ENCODE measurements at places on chromosomes 16 and 17.

DNA sequence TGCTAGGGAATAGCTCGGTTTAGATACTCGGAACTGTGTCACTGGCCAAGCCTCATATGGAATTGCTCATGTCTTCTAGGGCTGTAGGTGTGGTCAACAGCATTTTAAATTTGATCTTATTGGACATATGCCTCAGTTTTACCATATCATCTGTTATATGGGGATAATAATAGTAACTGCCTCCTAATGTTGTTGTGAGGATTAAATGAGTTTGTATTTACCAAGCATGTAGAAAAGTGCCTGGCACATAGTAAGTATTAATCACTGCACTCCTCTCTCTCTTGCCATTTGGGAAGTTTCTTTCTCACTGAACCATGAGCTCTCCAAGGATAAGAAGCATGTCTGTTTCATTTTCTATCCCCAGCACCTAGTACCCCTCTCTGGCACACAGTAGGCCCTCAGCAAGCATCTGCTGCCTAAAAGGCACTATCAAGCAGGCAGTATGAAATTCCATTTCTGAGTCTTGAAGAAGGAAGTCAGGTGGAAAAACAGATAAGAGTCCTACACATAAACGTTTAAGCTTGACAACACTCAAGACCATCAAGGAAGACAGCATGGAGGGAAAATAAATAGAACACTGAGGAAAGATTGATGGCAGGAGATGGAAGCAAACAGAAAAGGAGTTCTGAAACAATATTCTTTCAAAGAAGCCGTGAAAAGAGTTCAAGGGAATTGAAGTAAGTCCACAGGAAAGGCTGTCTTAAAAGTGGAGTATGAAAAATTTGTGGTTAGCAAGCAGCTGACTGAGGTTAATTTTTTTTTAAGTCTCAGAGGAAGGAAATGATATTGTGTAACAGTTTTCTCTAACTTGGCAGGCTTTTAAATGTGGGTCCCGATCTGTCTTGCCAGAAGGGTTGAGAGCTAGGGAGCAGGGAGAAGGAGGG is 2.2 kb upstream of the ATP6V0A1 start:
- DNase-seq, result peak; percentile 91

DNA sequence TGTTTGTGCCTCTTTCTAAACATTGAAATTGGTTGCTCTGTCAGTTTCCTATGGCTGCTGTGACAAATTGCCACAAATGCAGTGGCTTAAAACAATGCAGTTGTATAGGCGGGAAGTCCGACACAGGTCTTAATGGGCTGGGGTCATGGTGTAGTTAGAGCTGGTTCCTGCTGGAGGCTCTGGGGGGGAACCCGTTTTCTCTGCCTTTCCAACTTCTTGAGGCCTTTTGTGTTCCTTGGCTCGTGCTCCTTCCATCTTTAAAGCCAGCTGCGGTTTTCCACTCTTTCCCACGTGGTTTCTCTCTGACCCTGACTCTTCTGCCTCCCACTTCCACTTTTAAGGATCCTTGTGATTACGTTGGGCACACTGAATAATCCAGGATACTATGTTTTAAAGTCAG is 12.5 kb downstream of the EPN2 start:
- DNase-seq, result no peak

- DNase-seq, result peak; percentile 8
These were observed 31.8 kb downstream of the USP7 start for GRCh38 chr16:8931859-8932258.

GRCh38 chr17:1742371-1743087 is at the start of gene SERPINF2:
TSS of gene SERPINF2 (plus strand) at chr17:1742871. CDS start at chr17:1744996, 2,125 bp downstream.
- no peak for DNase-seq

DNA sequence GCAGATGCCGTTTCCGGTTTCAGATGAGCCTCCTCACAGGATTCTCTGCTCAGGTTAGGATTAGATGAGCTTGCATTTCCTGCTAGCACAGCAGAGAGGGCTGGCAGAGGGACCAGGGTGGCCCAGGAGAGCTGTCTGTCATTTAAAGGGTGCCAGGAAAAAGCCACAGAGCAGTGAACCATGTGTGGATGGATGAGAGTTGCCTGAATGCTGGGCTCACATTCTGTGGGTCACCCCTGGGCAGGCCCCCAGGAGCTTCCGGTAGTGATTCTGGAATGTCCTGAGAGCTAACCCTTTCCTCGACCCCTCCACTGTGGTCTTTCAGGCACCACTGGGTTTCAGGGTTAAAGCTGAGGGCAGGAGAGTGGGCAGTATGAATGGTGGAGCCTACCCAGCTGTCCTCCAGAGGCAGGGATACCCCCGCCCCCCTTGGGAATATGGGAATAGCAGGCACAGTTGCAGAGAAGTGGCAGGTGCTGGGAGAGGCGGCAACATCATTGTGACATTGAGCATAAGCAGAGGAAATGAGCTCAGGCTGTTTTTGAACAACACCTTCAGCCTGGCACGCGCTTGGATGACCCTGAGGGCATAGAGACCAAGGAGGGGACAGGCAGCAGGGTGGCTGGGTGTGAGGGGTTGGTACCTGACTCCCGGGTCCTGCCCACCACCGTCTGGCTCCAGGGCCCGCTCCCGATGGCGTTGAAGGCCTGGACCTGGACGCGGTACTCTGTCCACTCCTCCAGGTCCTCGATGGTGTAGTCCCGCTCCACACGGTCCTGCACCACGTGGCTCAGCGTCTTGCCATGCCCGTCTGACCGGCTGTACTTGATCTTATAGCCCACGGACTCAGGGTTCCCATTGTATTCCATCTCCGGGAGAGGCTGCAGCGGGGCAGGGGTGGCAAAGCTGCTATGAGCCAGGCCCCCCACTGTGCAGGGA is 83.0 kb upstream of the CDC42EP4 start:
- no peak for DNase-seq

- no peak for DNase-seq
These were observed 2.7 kb upstream of the RRAD start for GRCh38 chr16:66927918-66928649.

DNA sequence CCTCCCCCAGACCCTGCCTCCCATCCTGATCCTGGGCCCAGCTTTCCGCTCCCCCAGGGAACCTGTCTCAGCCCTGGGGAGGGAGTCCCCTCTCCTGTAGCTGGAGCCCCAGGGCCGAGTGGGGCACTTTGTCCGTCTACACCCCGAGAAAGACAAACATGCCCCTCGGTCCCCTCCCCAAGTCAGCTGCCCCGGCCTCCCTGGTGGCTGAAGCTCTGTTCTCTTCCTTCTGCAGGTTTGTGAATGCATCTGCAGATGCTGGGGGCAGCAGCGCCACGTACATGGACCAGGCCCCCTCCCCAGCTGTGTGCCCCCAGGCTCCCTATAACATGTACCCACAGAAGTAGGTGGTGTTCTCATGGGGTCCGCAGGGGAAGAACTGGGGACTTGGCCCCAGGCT is 20.8 kb downstream of the STAT5A start:
- DNase-seq, result no peak

DNA sequence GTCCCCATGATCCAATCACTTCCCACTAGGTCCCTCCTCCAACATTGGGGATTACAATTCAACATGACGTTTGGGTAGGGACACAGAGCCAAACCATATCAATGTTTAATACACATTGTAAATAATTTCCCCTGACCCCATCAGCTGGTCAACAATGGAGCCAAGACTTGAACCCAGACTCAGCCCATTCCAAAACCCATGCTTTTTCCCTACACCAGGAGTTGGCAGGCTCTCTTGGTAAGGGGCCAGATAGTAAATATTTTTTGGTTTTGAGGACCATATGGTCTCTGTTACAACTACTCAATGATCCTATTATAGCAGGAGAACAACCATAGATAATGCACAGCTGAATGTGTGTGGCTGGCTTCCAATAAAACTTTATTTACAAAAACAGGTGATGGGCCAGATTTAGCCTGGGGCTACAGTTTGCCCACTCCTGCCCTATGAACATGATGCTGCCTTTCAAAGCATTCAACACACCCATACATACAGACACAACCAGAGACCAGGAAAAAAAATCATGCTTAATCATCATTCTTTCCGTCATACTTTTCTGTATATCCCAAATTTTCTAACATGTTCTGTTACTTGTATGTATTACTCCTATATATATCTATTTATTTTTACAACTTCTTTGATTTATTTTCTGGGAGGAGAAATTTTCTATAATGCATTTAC is 22.1 kb upstream of the MSI2 start:
- DNase-seq, result no peak

DNA sequence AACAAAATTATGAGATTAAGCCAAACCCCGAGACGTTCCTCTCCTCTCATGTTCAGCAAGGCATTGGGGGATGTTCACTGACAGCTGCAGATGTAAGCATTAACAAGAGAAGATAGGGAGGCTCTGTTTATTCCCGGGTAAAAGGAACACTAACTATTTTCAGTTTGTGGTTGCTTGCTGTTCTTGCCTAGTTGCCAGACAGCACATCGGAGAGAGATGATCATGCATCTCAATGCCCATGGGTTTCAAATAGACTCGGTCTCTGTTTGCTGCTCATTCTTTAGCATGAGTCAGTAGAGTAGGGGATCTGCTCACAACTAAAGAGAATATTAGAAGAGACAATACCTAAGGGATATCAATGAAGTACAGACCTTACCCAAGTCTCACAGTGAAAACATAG is 78.3 kb downstream of the TMEM100 start:
- no peak for DNase-seq

DNA sequence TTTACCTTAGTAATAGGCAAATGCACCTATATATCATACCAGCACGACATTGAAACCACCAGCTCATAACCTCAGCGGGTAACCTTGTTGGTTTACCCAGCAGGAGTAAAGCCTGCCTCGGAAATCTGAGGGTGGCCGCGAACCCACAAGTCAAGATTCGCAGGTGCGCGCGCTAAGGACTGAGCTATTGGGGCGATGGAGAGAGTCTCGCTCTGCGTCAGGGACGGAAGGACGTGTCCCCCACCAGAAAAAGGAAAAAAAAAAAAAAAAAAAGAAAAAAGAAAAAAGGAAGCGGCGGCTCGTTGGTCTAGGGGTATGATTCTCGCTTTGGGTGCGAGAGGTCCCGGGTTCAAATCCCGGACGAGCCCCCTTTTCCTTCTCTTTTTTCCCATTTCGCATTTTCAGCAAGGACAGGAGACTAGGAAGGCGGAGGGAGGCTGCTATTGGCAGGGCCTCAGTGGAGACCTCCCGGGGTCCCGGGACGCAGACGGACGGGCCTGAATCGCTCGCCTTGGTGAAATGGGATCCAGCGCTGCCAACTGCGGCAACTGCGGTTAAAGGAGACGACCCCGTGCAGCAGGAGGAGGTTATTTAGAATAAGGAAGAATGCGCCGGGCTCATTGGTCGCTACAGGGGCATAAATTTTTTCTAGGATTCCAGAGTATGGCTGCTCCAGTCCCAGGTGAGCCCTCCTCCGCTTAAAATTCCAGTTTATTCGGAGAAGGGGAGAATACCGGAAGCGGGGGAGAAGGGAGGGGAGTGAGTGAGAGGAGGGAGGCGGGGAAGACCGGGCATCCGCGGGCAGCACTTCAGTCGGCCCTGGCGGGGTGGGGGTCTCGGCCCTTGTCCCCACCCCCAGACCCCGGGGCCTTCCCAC is at the start of gene OR1F1:
Gene OR1F1 (plus strand): TSS at position 407 of the 877 bp plus-strand sequence.
- no peak for DNase-seq

DNA sequence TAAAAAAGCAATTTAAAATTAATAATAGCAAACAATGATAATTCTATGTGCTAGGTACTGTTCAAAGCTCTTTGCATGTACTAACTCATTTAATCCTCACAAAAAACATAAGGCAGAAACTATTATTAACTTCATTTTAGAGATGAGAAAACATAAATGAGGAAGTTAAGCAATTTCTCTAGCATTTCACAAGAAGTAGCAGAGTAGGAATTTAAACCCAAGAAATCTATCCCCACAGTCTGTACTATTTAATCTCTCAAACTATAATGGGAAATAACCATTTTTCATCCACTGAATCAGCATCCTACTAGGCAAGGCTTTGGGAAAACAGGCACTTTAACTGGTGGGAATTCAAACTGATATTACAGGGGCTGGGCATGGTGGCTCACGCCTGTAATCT is 42.2 kb upstream of the INTS2 start:
- no peak for DNase-seq

- DNase-seq, result no peak
These were observed 4.2 kb downstream of the DPH1 start for GRCh38 chr17:2034157-2034556.

GRCh38 chr16:30112197-30113030 is 923 bp downstream of the GDPD3 start:
- peak; percentile 11 for DNase-seq

DNA sequence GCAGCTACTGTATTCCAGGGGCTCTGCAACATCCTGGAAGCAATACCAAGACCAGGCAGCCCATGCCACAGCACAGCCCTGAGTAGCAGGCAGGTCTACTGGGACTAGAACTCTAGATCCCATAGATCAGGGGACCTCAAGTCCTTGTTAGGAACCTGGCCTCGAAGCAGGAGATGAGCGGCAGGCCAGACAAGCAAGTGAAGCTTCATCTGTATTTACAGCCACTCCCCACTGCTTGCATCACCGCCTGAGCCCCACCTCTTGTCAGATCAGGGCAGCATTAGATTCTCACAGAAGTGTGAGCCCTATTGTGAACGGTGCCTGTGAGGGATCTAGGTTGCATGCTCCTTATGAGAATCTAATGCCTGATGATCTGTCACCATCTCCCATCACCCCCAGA is 295.7 kb upstream of the TNRC6C start:
- no peak for DNase-seq

Measured in bone marrow (tissue), 2 donors.